ENCODE measurements at places on chromosomes 6 and 20.

GRCh38 chr20:58813369-58813768 lies 37.3 kb downstream of the GNAS-AS1 start:
- DNase-seq, result no peak

DNA sequence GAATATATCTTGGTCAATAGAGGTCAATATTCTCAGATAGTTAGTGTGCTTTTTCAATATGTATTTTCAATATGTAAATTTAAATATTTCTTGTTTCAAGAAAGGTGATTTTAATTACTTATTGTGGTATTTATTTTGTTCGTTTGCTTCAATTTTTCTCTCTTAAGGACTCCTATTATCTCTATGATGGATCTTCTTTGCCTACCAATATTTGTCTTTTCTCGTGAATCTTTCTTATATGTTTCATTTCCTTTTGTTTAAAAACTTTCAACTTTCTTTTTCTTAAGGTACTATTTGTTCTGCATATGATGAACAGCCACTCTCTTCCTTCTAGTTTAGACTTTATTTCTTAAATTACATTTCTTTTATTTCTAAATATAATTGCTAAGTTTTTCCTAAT lies 46.1 kb upstream of the PSMF1 start:
- no peak for DNase-seq

DNA sequence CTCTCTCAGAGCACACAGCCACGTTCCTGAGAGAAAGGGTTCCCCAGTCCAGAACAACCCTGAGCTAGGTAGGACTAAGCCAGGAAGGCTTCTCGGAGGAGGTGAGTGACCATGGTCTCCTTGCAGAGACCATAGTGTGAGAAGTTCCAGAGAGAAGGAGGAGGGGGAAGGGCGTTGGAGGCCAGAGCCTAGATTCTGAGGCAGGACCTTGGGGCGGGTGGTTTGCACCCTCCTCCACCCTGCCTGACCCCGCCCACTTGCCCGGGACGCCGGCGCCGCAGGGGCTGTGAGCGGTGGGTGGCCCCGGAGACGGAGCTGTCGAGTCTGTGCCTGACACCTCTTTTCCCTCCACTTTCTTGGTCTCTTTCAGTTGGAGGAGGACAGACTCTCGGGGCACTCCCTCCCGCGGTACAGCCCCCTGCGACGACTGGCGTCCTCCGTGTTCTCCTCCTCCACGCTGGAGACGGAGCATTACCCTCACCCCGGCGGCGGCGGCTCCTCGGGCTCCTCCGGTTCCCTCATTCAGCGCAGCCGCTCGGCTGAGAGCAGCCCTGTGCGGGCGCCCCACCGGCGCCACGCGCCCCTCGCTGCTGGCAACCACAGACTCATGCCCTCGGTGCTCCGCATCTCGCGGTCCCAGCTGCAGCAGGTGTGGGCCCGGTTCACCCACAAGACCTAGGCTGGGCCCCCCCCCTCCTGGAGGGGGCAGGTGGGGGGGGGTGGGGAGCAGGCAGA lies 26.2 kb downstream of the TTBK1 start:
- DNase-seq, result no peak

GRCh38 chr6:146123616-146124015 lies 94.8 kb downstream of the GRM1 start:
- no peak for DNase-seq

- no peak for DNase-seq
Measured at GRCh38 chr6:108714766-108715414, 133.3 kb upstream of the ARMC2 start.

DNA sequence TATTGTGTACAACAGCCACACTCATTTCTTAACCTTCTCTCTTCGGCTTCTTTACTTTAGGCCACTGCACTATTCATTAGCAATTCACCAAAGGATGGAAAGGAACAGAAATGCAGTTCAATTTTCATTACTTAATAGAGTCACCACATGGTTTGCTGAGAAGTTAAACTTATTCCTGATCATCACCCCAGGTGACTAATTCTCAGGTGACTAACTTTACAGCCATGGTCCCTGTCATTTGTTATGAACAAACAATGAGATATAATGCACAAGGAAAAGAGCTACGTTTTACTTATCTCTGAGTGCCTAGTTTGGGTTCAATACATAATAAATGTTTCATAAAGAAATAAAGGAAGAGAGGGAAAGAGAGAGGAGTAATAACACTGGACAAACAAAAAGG lies 45.8 kb upstream of the DST start:
- DNase-seq, result no peak

Data from hippocampal formation (tissue), 2 donors.